ENCODE measurements at places on chromosomes 16 and 17. TPM values are rescaled to one million over a fixed set of nuclear protein-coding genes. Genes with fewer than 3 reads are reported as not detected.

Gene CDYL2
- total RNA-seq, result 5.9 TPM

Gene HBZ
- total RNA-seq, result not detected

Gene VTN
- total RNA-seq, result 0.53 TPM

Gene JUP
- 22.9 TPM for total RNA-seq

Gene PABPN1L
- not detected for total RNA-seq

Gene CCDC144A
- total RNA-seq, result 4.2 TPM

Gene SLC26A11
- total RNA-seq, result 9.6 TPM

Gene GPR179
- under 0.01 TPM for total RNA-seq

Gene TMED6
- 0.13 TPM for total RNA-seq

Gene DPEP2NB
- not detected for total RNA-seq

Gene ITGA3
- total RNA-seq, result 370 TPM

Gene KRT40
- total RNA-seq, result not detected

Gene BAIAP3
- 0.92 TPM for total RNA-seq

Gene HIC1
- 12.7 TPM for total RNA-seq

Gene SPATA22
- total RNA-seq, result not detected

Gene ERAL1
- total RNA-seq, result 15.2 TPM

Gene ACSM5
- 0.26 TPM for total RNA-seq

Gene HSPB9
- not detected for total RNA-seq

Gene SDR42E2
- not detected for total RNA-seq

Gene ARHGAP44
- total RNA-seq, result 5.9 TPM
